ENCODE measurements at places on chromosomes 3 and 15.

DNA sequence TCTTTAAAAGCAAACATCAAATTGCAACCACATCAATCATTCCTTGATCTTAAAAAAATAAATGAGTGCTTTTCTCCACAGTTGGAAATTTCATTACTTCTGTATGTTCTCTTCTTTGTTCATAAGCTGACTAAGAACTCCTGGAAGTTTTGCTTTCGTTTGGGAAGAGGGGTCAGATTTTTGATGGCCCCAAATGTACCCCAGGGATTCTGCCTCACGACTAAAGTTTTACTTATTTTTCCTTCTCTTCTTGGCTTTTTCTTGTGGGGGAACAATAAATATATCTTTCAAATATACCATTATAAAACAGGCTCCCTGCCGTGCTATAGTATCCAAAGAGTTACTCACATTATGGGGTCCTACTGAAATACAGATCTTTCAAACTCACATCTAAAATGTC is 215.0 kb upstream of the CDIN1 start:
- no peak overlapping the region for H3K4me3 ChIP-seq
- H3K4me1 ChIP-seq = no peaks in the 10 kb centered on the region
- H3K27ac ChIP-seq = no peak overlapping the region
- no peaks in the 10 kb centered on the region for H3K36me3 ChIP-seq

GRCh38 chr3:127915115-127915936 is at the start of gene KBTBD12:
TSS of gene KBTBD12 (plus strand) at chr3:127915232. CDS start at chr3:127923062, 7,830 bp downstream.
- no peaks in the 10 kb centered on the region for H3K36me3 ChIP-seq
- H3K4me1 ChIP-seq = peaks cover 2% of the 10 kb centered on the region
- peaks cover 48% of the 10 kb centered on the region for H3K27me3 ChIP-seq
- no peak within 1 kb of the TSS for H3K4me3 ChIP-seq

GRCh38 chr3:120443626-120444123 is 7.1 kb downstream of the FSTL1 start:
- H3K36me3 ChIP-seq = no peaks in the 10 kb centered on the region
- H3K4me3 ChIP-seq = no peak overlapping the region
- no peak for DNase-seq
- H3K27me3 ChIP-seq = peaks cover 19% of the 10 kb centered on the region

GRCh38 chr3:187447737-187448136 is 79.6 kb downstream of the RTP4 start:
- peaks cover 8% of the 10 kb centered on the region for H3K27me3 ChIP-seq
- no peak overlapping the region for H3K27ac ChIP-seq
- no peaks in the 10 kb centered on the region for H3K4me1 ChIP-seq
- H3K36me3 ChIP-seq = no peaks in the 10 kb centered on the region
- no peak overlapping the region for H3K4me3 ChIP-seq
- DNase-seq = no peak

DNA sequence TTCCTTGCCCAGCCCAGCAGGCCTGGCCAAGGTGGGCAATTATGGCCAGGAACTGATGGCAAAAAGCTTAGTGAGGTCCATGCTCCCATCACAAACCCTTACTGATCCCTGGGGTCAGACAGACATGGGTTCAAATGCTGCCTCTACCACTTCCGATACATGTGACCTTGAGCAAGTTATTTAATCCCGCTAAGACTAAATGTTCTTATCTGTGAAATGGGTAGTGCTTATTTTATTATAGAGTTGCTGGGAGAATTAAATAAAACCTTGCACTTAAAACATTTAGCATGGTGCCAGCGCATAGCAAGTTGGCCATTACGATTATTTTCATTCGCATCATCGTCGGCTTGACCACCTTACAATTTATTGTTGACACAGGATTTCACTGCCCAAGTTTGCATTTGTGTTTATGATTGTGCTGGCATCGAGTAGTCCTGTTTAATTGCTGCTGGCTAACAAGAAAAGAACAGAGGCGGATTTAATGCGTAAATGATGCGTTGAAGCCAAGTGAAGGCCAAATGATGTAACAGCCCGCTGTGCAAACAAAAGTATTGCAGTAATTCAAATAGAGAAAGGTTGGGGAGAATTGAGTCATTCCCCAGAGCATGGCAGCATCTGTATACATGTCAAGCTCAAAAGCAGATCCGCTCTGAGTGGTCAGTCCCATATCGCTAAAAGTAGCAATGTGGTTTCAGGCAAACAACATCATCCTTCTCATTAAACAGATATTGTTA is 7.3 kb upstream of the FURIN start:
- H3K27ac ChIP-seq = no peak overlapping the region
- DNase-seq = no peak
- peaks cover 3% of the 10 kb centered on the region for H3K36me3 ChIP-seq

DNA sequence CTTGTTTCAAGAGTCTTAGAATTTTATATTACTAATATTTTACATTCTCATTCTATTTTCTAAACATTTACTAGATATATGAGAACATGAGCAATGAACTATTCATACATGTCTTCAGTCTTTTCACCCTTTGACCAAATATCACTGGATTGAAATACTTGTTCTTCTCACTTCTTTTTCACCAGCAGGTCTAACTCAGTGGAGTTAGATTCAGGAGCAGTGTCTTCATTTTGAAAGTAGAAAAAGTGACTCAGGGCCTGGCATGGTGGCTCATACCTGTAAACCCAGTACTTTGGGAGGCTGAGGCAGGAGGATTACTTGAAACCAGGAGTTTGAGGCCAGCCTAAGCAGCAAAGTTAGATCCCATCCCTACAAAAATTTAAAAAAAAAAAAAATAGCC is 70.8 kb downstream of the USP13 start:
- DNase-seq = no peak
- no peaks in the 10 kb centered on the region for H3K4me1 ChIP-seq
- H3K27me3 ChIP-seq = no peaks in the 10 kb centered on the region
- H3K4me3 ChIP-seq = no peak overlapping the region
- H3K36me3 ChIP-seq = peaks cover 15% of the 10 kb centered on the region

DNA sequence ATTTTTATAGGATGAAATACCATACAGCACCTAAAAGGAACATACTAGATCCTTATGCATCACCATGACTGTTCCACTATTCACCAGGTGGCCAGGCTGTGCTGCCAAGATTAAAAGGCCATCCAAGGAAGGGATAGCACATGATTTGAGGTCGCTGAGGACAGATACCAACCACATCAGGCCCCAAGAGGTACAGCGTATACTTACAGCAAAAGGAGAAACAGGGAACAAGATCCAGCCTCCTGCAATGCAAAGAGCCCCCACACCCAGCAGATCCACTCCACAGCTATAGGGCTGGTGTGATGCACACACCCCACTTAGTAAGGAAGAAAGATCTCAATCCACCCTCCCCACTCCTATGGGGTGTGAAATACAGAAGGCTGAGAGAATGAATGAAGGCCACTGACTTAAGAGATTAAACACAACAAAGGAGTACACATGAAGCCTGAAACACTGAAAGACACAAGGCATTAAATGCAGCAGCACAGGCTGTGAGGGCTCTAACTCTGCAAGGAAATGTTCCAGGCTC is 32.0 kb upstream of the ZNF445 start:
- peak overlapping the region; percentile 85 for H3K4me3 ChIP-seq
- H3K27ac ChIP-seq = no peak overlapping the region
- peaks cover 35% of the 10 kb centered on the region for H3K36me3 ChIP-seq
- DNase-seq = no peak
- H3K27me3 ChIP-seq = no peaks in the 10 kb centered on the region

DNA sequence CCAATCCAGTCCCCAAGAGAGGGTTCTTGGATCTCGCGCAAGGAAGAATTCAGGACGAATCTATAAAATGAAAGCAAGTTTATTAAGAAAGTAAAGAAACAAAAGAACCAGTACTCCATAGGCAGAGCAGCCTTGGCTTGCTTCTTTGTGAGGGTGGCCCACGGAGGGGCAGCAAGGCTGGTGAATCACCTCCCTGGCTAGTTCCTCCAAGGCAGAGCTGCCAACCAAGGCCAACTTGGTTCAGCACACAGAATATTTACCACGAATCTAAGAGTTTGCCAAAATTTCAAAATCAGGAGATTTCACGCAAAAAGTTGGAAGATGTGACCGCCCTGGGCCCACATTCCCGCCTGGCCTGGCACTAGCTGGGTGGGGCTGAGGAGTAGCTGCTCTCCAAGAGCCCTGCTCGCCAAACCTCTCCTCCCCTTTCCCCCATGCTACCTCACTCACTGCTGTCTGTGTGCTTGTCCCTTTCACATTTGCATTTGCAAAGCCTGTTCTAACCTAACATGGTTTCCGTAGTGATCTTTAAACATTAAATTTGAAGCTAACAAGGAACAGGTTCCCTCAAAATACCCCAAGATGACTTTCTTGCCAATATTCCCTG is 26.2 kb upstream of the DCUN1D1 start:
- H3K27ac ChIP-seq = no peak overlapping the region
- no peaks in the 10 kb centered on the region for H3K4me1 ChIP-seq
- no peak overlapping the region for H3K4me3 ChIP-seq

GRCh38 chr3:67551361-67552016 is 102.9 kb downstream of the SUCLG2 start:
- DNase-seq = no peak
- H3K4me3 ChIP-seq = no peak overlapping the region
- no peaks in the 10 kb centered on the region for H3K27me3 ChIP-seq
- peaks cover 33% of the 10 kb centered on the region for H3K36me3 ChIP-seq
- H3K4me1 ChIP-seq = no peaks in the 10 kb centered on the region

DNA sequence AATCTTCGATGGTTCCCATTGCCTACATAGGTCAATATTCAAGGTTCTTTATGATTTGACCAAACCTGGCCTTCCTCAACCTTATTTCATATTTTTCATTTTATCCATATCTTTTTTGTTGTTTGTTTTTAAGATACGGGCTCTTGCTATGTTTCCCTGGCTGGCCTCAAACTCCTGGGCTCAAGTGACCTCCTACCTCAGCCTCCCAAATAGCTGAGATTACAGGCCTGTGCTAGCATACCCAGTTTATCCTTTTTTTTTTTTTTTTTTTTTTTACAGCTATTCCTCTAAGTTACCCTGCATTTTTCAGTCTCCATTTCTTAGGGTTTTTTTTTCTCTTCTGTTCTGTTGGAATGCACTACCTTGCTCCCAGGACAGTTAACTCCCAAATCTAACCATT is 14.5 kb downstream of the ZNF609 start:
- H3K4me1 ChIP-seq = peaks cover 3% of the 10 kb centered on the region
- H3K36me3 ChIP-seq = peaks cover 12% of the 10 kb centered on the region
- no peaks in the 10 kb centered on the region for H3K27me3 ChIP-seq
- no peak for DNase-seq

GRCh38 chr3:104066658-104067057 is 1300.1 kb upstream of the ALCAM start:
- DNase-seq = no peak
- no peaks in the 10 kb centered on the region for H3K27me3 ChIP-seq
- H3K4me1 ChIP-seq = no peaks in the 10 kb centered on the region

All from activated CD4-positive, alpha-beta memory T cell treated with anti-CD3 and anti-CD28 coated beads, Interleukin-2, amount 10 ng/mL, durations not matched to agents 7 days and 5 days (primary cell).